AG20443 (cell line): ENCODE measurements at places on chromosomes 3 and 15.
A peak's percentile ranks its signal among the peaks of the same experiment; 100 is the strongest.

DNA sequence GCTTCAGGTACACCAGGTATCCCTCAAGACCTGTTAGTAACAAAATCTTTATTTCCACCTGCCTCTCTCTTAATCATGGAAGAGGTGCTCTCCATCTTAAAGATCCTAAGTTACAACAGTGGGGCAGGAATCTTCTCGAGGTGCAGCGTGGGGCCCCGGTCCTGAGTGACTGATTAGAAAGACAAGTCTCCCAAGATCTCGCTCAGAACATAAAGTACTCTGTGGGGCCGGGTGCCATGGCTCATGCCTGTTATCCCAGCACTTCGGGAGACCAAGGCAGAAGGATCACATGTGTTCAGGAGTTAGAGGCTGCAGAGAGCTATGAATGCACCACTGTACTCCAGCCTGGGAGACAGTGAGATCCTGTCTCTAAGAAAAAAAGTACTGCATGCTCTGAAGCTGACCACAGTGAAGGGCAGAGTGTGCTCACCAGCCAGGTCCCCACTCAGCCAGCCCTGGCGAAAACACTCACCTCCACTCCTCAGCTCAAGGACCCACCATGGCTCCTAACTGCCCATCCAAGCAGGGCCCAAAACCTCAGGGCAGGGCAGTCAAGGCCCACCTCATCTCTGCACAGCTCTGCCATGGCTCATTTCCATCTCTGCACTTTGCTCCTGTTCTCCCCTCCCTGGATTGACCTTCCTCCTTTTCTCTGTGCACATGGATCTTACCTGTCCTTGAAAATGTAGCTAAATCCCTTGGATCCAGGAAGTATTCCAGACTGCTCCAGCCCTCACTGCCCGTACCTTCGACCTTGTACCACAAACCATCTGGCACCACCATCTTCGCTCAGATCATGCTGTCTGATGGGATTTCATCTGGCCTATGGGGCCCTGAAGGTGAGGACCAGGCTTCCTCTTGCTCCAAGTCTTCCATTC lies 7.1 kb downstream of the SEMA7A start:
- DNase-seq = no peak

GRCh38 chr3:147153830-147154539 lies 252.4 kb downstream of the ZIC4 start:
- no peak for DNase-seq

DNA sequence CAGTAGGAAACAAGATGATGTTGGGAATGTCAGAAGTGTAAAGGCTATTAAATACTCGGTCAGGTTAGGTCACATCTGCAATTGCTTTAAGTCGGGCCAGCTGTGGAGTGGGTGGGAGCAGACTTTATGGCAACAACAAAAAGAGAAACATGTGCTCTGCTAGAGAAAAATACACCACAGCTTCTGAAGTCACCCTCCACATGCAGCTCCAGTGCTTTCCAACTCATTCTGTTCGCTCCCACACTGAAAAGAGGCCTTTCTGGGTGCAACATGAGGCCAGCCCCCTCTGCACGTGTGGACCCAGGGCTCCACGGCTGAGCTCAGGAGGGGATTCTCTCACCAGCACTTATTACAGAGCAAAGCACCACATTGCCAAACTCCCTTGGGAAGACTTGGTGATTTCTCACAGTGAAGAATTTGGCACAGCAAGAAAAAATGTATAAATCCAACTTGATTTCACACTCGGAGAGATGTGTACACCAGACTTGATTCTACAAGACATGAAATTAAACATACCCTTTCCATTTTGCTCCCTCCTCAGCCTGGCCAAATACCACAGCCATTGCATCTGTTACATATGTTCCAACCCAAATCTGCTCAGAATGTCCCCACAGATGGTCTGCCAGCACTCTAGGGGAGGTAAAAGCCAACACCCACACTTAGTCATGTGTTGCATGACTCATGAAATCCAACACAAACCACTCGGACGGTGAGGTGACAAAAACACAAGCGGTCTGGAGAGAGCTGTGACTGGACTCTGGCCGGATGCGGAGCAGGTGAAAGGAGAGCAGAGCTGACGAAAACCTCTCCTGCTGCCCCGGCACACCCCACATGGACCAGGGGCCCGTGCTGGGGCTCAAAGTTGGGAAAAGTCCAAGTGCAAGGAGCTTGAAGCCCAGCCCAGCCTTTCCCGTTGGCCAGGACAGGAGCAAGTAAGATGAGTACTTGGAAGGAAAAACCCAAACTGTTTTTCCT lies 74.6 kb downstream of the ITGB5 start:
- peak; percentile 93 for DNase-seq

DNA sequence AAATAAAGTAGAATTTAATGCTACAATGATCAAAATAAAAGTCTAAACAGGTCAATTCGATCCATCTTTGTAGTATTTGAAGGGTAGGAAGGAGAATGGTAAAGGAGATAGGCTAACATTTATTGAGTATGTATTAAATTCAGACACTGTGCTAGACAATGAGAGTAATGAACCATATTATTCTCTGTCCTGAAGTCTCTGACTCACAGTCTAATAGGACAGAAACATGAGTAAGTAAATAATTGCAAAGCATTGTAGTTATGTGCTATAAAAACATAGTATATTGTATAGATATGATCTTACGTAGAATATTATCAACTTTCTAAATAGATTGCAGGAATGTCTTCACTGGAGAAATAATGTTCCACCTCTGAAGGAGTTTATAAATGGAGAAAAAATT lies 64.5 kb downstream of the MDFIC2 start:
- no peak for DNase-seq

GRCh38 chr3:159619341-159619885 lies 369.2 kb upstream of the IL12A start:
- DNase-seq = peak; percentile 56

DNA sequence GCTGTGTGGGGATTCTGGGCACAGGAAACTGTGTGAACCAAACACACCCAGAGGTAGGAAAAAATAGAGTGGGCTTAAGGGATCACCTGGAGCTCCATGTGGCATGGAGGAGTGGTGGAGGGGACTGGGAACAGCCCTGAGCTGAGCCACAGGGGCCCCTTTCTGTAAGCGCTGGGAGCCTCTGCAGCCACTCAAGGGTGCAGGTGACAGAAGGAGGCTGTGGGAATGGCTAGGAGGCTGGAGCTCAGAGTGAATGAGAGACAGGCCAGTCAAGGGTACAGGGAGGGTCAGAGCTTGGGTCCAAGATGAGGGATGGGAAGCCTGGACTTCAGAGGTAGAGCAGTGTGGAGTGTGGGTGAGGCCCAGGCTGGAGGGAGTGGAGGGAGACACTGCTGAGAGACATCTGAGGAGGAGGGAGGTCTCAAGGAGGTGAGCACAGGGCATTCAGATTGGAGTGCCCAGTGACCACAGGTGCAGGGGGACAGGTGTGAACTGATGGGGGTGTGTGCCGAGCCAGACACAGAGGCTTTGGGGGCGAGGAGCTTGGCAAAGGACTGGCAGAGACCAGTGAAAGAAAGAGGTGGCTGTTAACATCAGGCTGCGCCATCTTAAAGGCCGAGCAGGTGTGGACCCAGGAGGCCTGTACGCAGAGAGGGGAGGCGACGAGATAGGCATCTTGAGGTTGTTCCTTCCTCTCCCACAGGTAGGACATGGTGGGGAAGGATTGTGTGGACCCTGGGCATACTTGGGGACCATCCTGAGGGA lies 56.8 kb downstream of the FGD5 start:
- no peak for DNase-seq

DNA sequence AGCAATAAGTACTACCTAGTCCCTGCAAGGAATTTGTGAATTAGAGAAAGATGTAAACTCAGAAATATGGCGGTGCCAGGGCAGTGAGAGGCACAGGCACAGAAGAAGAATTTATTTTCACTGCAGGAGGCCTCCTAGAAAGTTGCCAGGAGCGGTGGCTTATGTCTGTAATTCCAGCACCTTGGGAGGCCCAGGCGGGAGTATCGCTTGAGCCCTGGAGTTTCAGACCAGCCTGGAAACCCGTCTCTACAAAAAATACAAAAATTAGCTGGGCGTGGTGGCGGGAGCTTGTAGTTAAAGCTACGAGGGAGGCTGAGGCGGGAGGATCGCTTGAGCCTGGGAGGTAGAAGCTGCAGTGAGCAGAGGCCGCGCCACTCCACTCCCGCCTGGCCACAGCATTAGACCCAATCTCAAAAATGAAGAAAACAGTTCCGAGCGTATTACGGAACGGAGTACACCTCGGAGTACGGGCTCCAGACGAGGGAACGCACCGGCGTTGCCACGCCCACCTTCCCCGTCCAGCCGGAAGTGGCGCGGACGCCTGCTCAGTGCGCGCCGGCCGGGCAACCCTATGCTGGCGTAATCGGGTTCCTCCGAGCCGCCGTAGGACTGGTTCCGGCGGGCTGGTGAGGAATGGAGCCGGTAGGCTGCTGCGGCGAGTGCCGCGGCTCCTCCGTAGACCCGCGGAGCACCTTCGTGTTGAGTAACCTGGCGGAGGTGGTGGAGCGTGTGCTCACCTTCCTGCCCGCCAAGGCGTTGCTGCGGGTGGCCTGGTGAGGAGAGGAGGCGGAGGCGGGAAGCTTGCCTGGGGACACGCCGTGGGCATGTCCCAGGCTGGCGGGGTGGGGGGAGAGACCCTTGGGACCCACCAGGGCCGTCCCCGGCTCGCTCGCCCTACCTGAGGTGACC lies at the start of gene FBXO22:
TSS of gene FBXO22 (plus strand) at position 548 of the 909 bp plus-strand sequence. CDS start at position 634, 86 bp downstream.
- peak; percentile 96 for DNase-seq

- DNase-seq = no peak
These were observed 51.8 kb upstream of the ADPGK start for GRCh38 chr15:72835294-72835890.

DNA sequence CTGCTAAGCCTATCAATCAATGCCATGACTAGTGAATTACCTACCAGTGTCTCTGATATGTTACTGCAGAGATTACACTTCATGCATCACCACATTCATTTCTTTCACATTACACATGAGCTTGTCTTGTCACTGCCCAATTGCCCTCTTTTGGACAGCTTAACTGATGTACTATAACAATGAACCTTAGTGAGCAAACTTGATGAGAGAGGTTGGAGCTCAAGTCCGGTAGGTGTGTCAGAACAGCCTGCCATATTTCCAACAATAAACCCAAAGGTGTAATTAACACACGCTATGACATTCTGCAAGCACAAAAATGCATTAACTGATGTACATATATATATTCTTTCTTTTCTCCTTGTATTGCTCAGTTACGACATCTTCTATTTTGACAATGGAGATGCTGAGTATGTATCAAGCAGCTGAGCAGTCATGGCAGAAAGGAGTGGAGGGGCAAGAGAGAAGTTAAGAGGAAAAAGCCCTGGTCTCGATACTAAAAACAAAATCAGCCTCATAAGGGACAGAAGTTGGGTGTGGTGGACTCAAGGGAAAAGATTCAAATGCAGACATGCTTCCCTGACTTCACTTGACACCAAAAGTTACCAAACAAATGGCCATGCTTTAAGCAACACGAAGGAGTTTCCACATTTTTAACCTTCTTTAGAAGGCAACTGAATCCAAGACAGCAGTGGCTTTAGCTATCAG lies 538.2 kb downstream of the FOXP1 start:
- DNase-seq = no peak

GRCh38 chr3:125280668-125281361 lies 68.3 kb upstream of the SLC12A8 start:
- peak; percentile 23 for DNase-seq

DNA sequence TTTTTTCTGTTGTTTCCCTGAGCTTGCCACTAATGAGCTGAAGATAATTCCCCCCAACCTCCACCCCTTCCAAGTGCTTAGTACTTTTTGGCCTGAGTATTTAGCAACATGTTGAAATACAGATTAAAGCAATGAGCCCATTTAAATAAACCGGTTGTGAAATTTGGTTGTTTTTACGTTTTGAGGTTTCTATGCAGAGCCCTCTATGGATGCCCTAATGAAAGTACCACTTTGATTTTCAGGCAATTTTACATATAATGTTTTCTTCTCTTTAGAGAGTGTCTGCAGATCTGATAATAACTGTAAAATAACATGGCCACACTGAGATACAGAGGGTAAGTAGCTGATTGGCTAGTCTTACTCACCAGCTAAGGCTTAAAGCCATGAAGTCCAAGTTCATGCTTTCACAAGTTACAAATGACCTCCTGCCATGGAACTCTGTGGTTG lies 139.4 kb upstream of the SLC7A14 start:
- no peak for DNase-seq

DNA sequence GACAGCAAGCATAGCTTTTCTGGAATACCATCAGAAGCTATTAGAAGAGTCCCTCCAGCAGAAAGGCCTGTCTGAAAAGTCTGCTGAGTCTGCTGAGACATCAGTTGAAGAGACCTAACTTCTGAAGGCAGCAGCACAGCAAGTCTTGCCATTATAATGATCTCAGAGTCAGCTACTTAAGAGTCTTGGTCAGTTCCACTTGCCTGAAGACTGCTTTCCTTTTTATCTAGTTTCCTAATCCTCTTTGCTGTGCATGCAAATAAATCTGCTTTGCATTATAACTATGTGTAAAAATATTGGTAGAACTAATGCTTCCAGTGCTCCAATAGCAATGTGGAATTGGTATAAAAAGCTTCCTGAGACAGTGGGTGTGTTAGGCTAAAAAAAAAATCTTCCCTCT lies 34.9 kb upstream of the CPOX start:
- no peak for DNase-seq

GRCh38 chr3:65342084-65342683 lies 654.4 kb upstream of the ADAMTS9 start:
- DNase-seq = peak; percentile 51

DNA sequence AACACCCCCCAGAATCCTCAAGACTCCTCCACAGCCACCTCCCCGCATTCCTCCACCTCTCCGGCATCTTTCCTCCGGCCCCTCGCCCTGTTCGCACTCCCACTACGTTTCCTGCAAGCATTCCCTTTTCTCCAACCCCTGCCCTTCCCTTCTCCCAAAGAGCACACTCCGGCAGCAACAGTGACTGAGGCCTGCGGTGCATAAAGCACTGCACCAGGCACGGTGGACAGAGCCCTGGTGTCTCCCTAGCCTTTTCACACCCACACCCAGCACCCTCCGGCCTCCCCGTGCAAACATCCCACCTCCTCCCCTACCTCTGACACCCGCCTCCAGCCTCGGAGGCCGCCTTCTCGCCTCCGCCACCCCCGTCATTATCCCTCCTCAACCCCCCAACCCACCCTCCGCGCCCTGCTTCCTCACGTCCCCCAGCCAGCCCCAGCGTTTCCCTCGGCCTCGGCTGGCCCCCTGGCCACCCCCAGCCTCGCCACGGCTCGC lies 577 bp downstream of the ZNF148 start:
- peak; percentile 59 for DNase-seq

- DNase-seq = peak; percentile 53
These were observed 6.5 kb upstream of the PLSCR1 start for GRCh38 chr3:146550743-146551510.

GRCh38 chr3:123586131-123586530 lies 1.3 kb upstream of the HACD2 start:
- DNase-seq = no peak

DNA sequence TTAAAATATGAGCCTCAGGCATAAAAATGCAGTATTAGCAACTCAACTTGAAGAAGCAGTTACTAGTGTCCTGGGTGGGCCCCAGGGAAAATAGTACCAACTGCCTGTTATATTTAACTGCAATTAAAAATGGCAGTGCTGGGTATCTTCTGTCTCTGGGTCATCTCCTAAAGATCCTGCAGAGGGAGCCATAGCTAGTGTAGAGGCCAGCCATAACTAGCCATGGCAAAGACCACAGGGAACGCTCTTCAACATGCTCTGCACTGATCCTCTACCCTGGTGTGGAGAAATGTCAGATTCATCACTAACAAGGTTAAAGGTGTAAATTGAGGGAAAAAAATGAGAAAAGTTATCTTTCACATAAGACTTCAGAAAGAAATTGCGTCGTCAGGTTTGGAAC lies 181.3 kb downstream of the SNRPN start:
- peak; percentile 8 for DNase-seq

- DNase-seq = no peak
These were observed 22.3 kb upstream of the LMOD3 start for GRCh38 chr3:69144631-69145245.
